Frontal cortex (tissue), 4 donors: ENCODE measurements at places on chromosomes 2 and 18.

- DNase-seq = no peak
These were observed 16.9 kb upstream of the RAB31 start for GRCh38 chr18:9691235-9691634.

GRCh38 chr2:43051338-43051737 lies 175.1 kb downstream of the ZFP36L2 start:
- DNase-seq = no peak

GRCh38 chr2:180876506-180876905 lies 103.9 kb upstream of the UBE2E3 start:
- no peak for DNase-seq

- no peak for DNase-seq
These were observed 17.0 kb upstream of the C1QL2 start for GRCh38 chr2:119175517-119175916.

DNA sequence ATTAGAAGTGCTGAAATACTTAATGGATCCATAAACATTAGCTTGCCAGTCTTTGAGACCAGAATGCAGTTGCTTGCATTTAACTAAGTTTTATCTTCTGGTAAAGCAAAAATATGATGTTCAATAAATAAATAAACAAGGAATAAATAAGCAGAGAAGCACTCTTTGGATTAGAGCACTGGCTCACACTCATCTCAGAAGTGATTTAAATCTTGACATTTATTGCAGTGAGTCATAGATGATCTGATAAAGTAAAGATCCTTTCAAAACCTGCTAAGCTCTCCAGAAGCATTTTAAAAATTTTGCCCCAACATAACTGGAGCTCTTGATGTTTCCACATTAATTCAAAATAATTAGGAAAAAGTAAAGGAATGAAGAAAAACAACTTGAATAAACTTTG lies 66.8 kb downstream of the KYNU start:
- DNase-seq = no peak

GRCh38 chr2:7097353-7097895 lies 180.2 kb downstream of the RNF144A start:
- DNase-seq = peak; percentile 54

- no peak for DNase-seq
These were observed 77.3 kb downstream of the TEX51 start for GRCh38 chr2:126975671-126976655.

DNA sequence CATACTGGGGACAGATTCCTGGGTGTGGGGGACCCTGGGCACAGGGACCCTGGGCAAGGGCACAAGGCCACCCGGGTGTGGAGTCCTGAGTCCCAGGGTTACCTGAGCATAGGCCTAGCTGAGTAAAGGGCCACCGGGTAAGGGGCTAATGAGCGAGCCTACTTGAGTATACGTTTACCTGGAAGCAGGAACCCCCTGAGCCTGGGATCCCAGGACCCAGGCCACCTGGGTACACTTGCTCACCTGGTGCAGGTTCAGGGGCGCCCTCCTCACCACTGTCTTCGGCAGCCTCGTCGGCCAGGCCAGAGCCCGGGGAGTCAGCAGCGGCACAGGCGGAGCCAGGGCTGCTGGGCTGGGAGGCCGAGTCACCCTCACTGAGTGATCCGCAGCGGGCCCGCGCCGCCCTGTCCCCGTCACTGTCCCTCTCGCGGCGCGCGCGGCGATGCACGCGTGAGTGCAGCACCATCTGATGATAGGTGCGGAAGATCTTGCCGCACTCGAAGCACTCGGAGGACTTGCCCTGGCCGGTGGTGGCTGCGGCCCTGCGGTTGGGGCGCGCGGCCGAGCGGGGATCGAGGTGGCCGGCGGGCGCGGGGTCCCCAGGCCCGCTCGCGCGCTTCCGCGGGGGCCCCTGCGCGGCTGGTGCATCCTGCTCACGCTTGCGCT lies 53.9 kb downstream of the ZNF516 start:
- DNase-seq = no peak

GRCh38 chr18:28875059-28875458 lies 698.1 kb upstream of the CDH2 start:
- DNase-seq = no peak

DNA sequence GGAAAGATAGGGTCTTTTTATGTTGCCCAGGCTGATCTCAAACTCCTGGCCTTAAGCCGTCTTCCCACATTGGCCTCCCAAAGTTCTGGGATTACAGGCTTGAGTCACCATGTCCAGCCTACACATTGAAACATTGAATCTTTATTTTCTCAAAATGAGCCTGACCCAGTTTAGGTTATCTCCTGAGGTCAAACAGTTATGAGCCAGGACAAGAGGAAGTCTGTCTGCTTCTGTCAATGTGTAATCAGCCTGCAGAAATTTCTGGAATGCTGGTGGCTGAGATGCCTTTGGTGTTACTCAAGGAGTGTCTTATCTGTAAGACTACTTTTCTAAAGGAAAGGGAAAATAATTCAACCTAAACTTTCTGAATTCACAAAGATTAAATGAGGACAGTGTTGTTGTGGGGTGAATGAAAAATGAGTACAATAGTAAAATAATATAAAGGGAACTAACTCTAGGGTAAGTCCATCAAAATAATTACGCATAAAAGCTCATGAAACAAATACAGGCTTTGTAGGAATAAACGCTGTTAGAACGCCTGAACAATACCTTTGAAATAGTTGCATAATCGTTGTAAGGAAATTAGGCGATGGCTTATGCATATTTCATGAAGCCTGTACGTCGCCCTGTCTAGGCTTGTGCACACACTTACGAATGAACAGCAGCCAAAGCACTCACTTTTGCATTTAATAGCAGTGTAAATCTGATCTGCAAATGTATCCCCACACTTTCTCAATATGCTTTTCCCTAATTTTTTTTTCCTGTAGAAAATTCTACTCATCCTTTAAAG lies 260.8 kb downstream of the RDH14 start:
- DNase-seq = no peak

DNA sequence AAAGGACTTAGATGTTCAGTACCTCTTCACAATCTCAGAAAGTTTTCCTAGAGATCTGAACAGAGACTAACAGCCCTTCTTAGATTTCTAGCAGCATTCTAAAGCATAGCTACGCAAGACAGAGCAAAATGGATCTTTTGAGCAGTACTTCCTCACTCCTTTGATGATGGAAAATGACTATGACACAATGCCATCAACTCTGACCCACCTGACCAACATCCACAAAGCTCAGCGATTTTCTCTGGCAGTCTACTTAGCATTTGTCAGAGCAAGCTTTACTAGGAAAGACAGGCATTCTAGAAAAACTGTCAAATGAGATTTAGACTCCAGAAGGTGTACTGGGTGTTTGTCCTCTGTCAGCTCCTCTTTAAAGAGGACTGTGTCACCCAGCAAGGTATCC lies 180.9 kb upstream of the ACVR2A start:
- DNase-seq = no peak

GRCh38 chr18:58172031-58172430 lies 128.0 kb downstream of the NEDD4L start:
- no peak for DNase-seq

DNA sequence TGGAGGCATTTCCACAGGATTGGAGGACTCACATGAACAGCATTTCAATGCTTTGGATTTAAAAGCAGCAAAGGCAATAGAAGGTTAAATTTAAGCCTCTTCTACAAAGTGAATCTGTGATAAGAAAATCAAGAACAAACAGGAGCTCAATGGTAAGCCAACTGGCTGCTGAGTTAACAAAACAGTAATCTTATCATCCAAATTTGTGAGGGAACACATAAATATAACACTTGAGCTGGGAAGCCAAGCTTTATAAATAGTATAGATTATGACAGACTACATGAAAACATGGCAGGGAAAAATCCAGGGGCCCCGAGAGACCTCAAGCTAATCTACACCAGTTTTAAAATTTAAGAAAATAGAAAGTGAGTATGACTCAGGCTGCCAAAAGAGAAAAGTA lies 108.5 kb upstream of the PGAP1 start:
- no peak for DNase-seq

- no peak for DNase-seq
These were observed 170.6 kb upstream of the MEIS1 start for GRCh38 chr2:66264354-66264753.

- DNase-seq = no peak
These were observed 115.0 kb upstream of the LHCGR start for GRCh38 chr2:48870503-48870902.

GRCh38 chr18:60664736-60665135 lies 292.2 kb upstream of the MC4R start:
- no peak for DNase-seq

DNA sequence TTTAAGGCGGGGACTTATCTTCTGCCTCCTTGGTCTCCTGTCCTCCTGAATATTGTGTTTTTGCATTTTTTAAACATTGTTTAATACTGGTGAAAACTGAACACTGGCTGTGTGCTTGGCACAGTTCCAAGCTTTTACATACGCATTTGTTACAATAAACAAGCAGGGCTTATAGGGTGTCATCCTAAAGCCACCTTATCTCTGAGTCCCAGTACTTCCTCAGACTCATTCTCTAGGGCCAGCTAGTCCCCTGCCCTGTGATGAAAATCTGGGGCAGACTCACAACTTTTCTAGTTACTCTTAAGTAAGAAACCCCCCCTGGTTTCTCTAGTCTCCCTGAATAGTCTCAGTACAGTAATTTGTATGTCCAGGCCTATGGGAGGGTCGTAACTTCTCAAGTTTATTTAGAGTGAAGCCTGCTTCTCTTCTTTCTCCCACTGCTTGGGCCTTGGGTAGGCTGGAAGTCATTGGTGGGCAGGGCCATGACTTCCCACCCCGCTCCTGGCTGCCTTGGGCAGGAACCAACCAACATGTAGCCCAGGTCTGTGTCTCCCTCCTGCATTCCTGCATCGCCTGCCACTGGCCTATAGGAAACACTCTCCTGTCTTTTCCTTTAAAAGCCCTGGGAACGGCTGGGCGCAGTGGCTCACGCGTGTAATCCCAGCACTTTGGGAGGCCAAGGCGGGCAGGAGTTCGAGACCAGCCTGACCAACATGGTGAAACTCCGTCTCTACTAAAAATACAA lies 7.7 kb upstream of the KCNE4 start:
- no peak for DNase-seq

- DNase-seq = no peak
These were observed 440.7 kb downstream of the RND3 start for GRCh38 chr2:150046810-150047209.

- DNase-seq = no peak
These were observed 12.5 kb upstream of the DAPL1 start for GRCh38 chr2:158782616-158783015.

DNA sequence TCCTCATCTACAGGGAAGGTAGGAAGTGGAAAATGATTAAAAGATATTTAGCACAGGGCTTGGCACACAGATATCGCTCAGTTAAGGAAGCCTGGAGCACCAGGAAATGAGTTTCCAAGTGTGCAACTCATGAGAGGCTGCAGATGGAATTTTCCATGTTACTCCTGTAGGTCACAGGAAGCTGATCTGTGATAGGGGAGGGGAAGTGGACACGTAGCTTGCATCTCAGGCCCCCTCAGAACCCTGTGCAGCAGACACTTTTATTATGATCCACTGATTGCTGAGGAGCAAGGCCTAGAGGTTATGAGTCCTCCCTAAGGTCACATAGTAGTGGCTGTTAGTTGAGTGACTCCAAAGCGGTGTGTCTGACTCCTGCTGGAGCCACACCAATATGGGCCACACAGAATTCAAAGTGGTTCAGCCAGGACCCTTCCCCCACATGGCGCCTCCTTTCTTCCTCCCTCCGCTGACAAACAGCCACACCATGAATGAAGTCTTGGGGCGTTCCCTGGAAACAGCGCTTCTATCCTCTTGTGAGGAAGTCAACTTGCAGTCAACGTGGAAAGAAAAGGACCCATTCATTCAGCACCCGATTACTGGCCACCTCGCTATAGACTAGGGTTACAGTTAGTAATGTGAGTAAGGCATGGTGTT lies 21.5 kb downstream of the DYSF start:
- DNase-seq = no peak

DNA sequence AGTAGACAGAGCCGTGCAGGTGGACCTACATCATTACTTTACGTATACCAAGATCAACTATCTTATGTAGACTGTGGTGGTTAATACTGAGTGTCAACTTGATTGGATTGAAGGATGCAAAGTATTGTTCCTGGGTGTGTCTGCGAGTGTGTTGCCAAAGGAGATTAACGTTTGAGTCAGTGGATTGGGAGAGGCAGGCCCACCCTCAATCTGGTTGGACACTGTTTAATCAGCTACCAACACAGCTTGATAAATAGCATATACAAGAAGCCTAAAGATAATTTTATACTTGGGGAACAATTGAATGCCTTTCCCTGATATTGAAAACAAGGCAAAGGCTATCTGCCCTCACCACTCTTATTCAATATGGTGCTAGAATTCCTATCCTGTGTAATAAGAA lies 604.2 kb upstream of the ZEB2 start:
- DNase-seq = no peak

- DNase-seq = no peak
These were observed 98.1 kb downstream of the SOS1 start for GRCh38 chr2:39022642-39023235.

DNA sequence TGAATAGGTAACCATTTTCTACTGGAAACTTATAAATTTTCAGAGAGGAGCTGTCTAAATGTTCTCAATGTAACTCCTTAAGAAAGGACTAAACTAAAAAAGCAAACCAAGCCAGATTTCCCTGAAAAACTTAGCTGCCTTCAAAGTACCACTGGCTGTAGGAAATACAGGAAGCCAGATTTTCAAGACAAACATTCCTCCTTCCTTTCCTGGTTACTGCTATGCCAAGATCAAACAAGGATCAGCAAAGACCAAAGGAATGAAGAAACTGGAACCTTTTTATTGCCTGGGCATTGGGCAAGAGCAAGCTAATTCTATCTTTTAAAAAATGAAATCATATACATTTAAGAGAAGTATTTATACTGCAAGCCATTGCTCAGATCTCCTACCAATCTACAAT lies 212.7 kb downstream of the DYM start:
- DNase-seq = no peak

DNA sequence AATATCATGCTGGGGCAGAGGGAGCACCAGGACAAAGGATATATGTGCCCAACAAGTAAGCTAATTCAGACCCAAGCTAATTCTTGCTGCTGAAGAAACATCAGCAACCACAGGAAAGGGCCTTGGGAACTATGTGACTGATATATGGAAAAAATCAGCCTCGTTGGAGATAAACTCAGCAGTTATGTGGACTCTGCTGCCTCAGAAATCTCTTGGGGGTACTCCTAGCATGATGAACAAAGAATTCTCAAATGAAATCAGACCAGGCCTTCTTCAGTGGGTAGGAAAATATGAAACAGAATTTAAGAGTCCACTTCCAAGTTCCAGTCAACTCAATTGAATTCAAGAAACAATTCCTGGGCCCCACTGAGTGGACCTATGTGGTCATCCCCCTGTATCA lies 367.9 kb downstream of the TNS1 start:
- DNase-seq = no peak

- no peak for DNase-seq
These were observed 4.7 kb upstream of the ADNP2 start for GRCh38 chr18:80104364-80104779.
